ENCODE measurements at places on chromosomes 12 and 14.
A peak's percentile ranks its signal among the peaks of the same experiment; 100 is the strongest.

DNA sequence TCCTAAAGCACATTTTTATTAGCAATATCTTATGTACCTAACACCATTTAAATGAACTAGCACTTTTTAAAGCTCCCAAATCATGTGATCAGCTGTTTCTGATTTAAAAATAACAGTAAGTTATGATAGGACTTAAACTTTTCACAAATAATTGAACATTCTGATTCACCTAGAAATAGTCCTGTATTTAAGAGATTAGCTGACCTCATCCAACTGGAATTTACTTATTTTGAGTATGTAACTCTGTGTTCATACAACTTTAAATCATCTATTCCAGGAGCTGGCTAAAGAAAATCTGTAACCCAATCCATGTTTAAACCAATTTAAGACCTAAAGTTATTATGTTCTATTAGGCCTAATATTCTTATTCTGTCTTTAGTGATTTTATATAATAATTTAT lies 184.3 kb downstream of the CCDC91 start:
- no peak for DNase-seq

GRCh38 chr14:97806891-97807290 lies 1009.7 kb downstream of the VRK1 start:
- no peak for DNase-seq

GRCh38 chr14:50051106-50051505 lies 65.3 kb downstream of the VCPKMT start:
- no peak for DNase-seq

DNA sequence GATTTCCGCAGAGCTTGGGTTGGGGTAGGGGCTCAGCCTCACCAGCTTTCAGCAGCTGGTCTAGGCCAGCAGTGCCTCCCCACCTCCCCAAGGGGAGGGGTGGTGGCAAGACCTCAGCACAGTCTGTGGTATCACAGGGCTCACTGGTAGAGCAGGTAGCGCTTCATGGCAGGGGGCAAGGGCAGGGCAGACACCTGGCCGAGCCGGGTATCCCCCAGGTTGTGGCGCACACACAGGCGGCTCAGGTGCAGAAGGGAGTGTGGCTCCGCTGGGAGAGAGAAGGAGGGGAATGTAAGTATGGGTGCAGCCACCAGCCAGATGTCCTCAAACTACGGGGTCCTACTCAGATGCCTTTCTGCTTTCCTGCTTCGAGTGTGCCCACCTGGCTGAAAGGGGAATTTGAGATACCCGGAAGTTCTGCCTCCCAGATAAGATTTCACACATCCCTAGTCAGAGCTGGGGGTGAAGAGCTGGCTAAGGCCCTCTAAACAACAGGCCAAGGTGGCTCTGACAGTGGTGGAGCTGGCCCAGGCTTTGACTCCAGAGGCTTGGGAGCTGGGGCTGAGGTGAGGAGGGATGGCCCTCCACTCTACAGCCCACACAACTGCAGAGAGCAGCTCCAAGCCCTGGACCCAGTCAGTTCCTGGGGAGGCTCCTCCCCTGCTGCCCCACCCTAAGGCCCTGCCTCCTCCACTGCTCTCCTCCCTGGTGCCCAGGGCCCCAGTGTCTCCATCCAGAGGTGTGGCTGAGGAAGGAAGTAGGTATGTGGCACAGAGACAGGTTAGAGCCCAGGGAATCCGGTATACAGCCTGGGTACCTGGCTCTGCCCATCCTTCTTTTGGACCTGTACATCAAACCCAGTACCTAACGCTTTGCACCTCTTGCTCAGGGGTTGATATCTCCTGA lies 1.8 kb downstream of the SPSB2 start:
- DNase-seq = peak; percentile 24

GRCh38 chr12:114409852-114410600 lies 4.1 kb upstream of the TBX5 start:
- DNase-seq = no peak

GRCh38 chr12:120438495-120439198 lies 734 bp downstream of the COX6A1 start:
- DNase-seq = no peak

GRCh38 chr12:46342562-46343033 lies 30.0 kb downstream of the SLC38A2 start:
- DNase-seq = peak; percentile 7

DNA sequence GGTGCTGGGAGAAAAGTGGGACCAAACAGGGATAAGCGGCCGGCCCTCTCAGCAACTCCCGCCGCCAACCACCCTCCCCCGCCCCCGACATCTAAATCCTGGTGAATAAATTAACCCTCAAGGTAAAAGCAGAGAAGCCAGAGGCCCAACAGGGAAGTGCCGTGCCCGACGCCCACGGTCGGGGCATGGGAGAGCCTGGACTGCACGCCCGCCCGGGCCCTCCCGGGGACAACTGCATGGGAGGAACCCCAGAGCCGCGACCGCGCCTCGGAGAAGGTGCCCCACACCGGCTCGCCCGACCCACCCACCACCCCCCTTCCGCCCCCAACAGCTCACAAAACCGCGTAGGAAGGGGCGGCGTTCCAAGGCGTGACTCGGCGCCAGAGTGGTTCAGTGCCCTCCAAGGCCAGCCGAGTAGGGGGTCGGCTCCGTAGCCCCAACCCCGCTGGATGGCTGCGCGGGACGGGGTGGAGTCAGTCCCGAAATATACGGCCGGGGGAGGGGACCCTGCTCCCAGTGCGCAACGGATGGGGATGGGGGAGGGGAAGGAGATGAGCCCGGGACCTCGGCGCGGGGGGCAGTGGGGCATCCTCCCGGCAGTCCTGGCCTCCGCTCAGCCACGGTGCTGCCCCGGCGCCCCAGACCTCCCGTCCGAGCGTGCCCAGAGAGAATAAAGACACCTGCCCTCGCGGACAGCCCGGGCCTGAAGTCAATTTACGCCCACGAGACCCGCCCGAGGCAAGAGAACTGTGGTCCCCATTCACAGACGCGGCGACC lies 732 bp downstream of the SLC25A29 start:
- peak; percentile 42 for DNase-seq

DNA sequence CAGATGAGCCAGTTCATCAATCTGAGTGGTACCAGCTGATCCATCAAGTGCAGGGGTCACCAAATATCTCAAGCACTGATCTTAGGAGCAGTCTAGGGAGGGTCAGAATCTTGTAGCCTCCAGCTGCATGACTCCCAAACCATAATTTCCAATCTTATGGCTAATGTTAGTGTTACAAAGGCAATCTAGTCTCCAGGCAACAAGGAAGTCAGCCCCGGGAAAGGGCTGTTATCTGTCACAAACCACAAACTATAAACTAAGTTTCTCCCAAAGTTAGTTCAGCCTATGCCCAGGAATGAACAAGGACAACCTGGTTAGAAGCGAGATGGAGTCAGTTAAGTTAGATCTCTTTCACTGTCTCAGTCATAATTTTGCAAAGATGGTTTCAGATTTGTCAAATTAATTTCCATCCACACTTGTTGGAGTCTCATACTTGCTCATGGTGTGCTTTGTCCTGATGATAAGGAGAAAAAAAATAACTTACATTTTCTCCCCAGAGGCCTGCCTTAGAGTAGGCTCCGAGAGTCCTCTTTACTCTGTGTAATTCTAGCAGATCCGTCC lies 3.9 kb upstream of the ABHD4 start:
- DNase-seq = no peak

Data from stimulated activated CD4-positive, alpha-beta T cell treated with anti-CD3 and anti-CD28 coated beads, Interleukin-4, amount 100 ng/mL, for 1 hour (primary cell).